BJ (cell line): ENCODE measurements at places on chromosomes 13 and 19.

- DNase-seq, result no peak
These were observed 50.1 kb upstream of the OBI1 start for GRCh38 chr13:78709028-78709427.

DNA sequence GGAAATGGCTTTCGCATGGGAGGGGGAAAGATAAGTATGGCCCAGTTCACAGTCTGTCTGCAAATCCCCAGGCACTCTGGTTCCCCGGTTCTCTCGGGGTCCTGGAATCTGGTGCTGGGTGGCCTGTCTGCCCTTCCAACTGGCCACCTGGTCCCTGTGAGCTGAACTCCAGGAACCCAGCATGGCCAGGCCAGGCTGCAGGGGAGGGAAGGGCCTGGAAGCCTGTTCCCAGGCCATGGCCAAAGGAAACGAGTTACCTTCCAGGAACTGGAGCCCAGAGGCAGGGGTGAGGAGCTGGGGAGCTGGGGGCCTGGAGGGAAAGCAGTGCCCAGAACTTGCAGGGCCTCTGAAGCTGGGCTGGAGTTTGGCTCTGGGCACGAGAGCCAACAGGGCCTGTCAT, 19.1 kb upstream of the PNMA8C start:
- DNase-seq, result no peak

- DNase-seq, result peak; percentile 15
These were observed 42.9 kb downstream of the WASF3 start for GRCh38 chr13:26600343-26600742.

GRCh38 chr13:94224670-94225069, 254.8 kb downstream of the DCT start:
- DNase-seq, result no peak

DNA sequence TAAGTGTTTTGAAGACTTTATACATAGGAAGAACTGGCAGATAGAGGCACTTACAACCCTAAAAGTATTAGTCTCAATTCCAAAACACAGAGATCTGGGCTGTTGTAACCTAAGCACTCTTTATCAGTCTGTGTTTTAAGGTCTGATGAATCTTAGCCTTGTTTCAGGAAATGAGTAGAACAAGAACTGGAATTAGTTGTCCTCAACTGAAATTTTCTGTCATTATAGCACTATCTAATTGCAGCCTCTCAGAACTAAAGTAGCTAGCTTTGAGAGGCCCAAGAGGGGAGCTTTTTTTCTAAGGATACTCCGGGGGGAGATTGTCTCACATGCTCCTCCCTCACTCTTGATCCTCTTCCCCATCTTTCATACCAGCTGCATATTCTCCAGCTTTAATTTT, 13.1 kb downstream of the HNRNPM start:
- DNase-seq, result no peak

GRCh38 chr13:79190932-79191331, 215.1 kb downstream of the RBM26 start:
- no peak for DNase-seq

- DNase-seq, result no peak
These were observed 30.8 kb downstream of the PRR22 start for GRCh38 chr19:5753743-5754142.

- no peak for DNase-seq
These were observed 107.1 kb upstream of the UQCRFS1 start for GRCh38 chr19:29320086-29320485.

GRCh38 chr19:46860125-46860845, 512 bp upstream of the ARHGAP35 start:
- DNase-seq, result peak; percentile 91

DNA sequence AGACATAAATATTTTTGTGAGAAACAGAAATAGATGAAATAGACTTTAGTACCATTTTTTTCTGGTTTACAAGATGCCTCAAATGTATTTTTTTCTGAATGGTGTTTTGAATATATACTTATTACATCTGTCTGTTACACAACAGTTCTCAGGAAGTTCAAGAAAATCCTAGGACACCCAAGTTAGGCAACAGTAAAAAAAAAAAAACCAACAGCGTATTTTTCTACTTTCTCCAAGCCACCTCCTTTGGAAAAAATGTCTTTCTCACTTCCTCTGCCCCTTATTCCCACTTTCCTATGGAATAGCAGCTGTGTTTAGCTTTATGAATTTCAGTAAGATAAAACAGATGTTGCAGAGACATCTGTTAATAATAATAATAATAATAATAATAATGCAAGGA, 489.6 kb upstream of the KLF12 start:
- no peak for DNase-seq

- no peak for DNase-seq
These were observed 11.6 kb upstream of the FPR3 start for GRCh38 chr19:51783372-51783771.

GRCh38 chr13:41589434-41589833, 132.1 kb downstream of the RGCC start:
- DNase-seq, result no peak

- DNase-seq, result no peak
These were observed 63.0 kb downstream of the LRCH1 start for GRCh38 chr13:46615888-46616531.

DNA sequence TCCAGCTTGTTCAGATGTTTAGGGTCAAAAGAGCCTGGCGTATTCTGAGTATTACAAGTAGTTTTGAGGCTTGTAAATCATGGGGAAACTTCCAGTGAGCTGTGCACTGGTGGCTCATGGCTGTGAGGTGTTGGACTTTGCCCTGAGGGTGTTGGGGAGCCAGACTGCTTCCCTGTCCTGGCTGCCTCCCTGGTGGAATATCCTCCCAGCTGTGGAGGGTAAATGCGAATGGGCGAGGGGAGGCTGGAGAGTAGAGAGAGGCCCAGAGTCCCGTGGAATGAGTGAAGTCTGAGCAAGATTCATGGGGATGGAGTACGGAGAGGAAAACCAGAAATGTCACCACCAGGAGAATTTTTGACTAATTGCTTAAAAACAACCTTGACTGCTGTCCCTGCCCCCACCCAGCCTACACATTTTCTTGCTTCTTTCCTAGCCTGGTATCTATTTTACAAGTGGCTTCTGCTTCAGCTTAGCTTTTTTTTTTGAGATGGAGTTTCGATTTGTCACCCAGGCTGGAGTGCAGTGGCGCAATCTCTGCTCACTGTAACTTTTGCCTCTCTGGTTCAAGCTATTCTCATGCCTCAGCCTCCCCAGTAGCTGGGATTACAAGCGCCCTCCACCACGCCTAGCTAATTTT, 3.7 kb downstream of the SNRPA start:
- no peak for DNase-seq

GRCh38 chr19:39996218-39996810, 546 bp upstream of the ZNF546 start:
- DNase-seq, result peak; percentile 14

- no peak for DNase-seq
These were observed 40.5 kb downstream of the GATAD2A start for GRCh38 chr19:19445911-19446361.

DNA sequence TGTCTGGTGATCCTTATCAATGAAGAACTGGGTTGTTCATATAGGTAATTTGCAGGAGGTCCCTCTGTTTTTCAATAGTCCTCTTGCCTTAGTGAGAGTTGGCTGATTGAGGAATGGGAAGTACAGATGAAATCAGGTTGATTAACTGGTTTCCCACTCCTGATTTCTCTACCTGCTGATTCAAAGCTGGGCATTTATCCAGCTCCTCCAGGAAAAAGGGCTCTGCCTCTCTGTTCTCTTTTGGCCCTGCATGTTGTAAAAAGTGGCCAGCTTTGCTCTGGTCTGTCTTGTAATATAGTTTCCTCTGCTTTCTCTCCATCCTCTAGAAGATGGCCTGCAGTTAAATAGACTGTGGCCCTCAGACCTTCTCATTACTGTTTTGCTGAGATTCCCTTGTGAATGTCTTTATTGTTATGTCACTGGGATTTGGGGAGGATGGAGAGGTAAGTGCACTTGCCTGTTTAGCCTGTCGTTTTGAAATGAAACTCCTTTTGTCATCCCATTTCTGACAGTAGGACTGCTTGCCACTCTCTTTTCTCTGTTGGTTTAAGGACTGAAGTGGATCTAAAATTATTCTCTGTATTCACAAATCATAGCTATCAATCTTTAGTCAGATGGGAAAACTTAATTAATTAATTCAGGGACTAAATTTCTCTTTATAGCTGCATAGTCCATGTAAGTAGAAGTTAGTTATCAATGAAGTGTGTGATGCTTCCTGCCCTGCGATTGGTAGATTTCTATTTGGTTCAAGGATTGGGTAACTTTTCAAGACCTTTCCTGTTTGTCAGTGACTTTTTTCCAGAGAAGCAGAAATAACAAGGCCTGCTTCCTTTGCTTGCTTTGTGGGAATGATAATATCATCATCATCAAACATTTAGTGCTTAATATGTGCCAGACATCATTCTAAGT, 28.5 kb downstream of the GARRE1 start:
- DNase-seq, result no peak

DNA sequence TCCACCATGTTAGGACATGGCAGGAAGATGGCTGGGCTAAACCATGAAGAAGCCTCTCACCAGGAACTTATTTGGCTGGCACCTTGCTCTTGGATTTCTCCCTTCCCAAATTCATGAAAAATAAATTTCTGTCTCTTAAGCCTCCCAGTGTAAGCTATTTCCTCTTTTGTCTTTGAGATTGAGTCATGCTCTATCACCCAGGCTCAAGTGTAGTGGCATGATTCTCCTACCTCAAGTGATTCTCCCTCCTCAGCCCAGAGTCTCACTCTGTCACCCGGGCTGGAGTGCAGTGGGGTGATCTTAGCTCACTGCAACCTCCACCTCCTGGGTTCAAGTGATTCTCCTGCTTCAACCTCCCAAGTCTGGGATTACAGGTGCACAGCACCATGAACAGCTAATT, 12.6 kb downstream of the ZNF888 start:
- DNase-seq, result no peak

DNA sequence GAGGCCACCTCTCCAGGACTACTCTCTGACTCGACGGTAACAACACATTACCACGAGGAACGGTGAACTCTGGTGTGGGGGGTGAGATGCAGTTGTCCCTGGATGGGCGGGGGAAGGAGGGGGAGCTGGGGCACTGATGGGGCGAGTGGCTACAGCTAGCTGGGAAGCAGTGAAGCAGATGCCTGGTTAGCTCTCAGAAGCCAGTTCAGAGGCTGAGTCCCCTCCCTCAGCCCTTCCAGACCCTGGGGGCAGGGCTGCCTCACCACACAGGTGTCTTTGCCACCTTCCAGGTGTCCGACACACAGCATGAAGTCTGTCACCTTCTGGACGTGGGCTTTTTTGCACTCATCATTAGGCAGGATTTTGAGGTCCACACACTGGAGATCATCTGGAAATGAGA, 4.0 kb downstream of the KLK1 start:
- DNase-seq, result no peak

DNA sequence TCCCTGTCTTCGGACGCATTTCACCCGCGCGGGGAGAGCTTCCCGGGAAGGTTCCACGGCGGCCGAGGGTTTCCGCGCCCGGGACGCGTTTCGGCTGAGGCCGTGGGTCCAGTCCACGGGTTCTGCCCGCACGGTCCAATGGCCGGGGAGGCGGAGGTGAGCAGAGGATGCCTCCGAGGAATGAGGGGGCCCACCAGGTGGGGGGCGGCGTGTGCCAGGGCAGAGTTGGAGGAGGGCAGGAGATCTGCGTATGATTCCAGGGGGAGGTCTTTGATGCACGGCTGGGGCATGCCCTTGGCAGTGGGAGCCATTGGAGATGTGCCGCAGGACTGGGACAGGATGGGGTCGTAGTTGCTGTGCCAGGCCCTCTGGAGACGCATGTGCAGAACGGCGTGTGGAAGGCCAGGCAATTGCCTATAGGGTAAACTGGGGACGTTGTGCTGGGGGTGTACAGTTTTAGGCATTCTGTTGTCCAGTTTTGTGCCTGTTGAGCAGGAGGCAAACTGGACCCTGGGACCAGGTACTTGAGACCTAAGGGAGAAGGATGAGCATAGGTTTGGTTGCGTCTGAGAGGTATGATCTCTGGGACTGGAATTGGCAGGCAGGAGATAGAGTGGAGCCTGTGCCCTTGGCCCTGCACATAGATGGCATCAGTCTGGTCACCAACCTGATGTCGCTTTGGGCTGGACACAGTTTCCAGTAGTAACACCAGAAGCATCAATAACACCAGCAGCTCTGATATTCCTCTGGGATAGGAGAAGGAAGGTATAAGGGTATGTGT, 751 bp downstream of the ZNF584 start:
- no peak for DNase-seq

DNA sequence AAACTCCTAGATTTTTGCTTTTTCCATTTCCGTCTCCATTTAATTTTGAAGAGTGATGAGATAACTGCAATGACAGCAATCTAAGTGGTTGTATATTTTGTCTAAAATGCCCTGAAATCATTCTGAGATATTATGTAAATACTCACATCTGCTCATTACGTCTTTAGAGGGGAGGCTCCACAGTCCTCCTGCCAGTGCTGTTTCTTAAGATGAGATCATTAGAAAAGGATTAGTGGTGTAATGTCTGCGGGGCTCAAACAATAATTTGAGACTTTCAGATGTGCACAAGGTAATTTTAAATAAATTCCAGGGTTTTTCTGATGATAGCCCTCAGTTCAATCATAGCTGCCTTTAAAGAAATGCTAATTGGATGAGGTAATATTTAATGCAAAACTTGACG, 437.9 kb downstream of the FOXO1 start:
- DNase-seq, result no peak

GRCh38 chr19:49492573-49493405, 3.4 kb upstream of the RPS11 start:
- DNase-seq, result no peak

DNA sequence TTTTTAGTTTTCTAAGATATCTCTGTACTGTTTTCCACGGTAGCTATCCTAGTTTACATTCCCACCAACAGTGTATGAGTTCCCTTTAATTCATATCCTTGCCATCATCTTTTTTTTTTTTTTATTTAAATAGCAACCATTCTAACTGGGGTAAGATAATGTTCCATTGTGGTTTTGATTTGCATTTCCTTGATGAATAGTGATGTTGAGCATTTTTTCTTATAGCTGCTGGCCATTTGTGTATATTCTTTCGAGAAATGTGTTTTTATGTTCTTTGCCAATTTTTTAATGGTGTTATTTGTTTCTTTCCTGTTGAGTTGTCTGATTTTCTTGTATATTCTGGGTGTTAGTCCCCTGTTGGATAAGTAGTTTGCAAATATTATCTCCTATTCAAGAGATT, 454.8 kb downstream of the DACH1 start:
- DNase-seq, result no peak

DNA sequence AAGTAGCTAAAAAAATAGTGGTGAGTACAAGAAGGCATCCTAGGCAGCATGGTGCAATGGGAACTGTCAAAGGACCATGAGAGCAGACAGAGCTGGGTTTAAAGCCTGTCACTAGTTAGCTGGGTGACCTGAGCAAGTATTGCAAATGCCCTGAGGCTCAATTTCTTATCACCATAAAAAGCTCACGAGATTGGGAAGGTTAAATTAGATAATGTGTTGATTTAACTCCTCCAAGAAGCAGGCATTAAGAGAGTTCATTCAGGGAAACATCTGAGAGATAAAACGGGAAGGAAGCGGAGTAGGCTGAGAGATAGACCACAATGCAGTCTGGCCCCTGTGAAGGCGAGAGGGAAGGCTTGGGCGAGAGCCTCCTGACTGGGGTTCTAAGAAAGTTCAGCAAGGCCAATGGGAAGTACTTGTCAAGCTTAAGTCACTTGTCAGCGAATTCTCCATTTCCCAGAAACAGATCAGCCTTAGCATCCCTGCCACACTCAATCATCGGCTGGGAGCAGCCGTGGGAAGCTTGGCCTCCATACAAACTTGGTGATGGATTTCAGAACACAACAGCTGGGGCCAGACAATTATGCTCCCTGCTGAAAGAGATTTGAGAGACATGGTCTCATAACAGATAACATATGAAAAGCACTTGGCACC, 105.5 kb downstream of the POU4F1 start:
- DNase-seq, result no peak
